ENCODE measurements at places on chromosomes 11 and 22.

DNA sequence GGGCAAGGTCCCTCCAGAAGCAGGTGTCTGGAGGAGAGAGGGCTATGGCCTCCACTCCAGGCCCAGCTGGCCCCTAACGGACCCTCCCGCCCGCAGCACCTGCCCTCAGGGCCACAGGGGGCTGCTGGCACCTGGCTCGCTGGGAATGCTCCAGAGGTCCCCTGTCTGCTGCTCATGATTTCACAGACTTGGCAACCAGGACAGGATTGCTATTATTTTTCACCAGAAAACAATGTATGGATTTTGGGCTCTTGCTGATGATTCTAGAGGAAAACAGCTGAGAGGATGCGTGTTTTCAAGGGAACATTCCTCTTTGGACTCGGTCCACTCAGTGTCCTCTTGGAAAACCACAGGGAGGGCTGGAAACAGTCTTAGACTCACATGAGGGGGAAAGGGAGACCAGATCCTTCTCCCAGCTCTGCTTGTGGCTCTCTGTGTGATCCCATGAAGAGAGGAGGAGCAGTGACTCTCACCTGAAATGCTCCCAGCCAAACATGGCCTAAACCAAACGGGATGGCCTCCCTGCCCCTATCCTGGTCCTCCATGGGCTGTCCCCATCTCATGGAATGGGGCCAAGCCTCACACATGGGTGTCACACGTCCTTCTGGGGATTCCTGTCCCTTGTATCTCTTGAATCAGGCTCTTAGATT, 15.8 kb downstream of the MYEOV start:
- no peak for DNase-seq

DNA sequence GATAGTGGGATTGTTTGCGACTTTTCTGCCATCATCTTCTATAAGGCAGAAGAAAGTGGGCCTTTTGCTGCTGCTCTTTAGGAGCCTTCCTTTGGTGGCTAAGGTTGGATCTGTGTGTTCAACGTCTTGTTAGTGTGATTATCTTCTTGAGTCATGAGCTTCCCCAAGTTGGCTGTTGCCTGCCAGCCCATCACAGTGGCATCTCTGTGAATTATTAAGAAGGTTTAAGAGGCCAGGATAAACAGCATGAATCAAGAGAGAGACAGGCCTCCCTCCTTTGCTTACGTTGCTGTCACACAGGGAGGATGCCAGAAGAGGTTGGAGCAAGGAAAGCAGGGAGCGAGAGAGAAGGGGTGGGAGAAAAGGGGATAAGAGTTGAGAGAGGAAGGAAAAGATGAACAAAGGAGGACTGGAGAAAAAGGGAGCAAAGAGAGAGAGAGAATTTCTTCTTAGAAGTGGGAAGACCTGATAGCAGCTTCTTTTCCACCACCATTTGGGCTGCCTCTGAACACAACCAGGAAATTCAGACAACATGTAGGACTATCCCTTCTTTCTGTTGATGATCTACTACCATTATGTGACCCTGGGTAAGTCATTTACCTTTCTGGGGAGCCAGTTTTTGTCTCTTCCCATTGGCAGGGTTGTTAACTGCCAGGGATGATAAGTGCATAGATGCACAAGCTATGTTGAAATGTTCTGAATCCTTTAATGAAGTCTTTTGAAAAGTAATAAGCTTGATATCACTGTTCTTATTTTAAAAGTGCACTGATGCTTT, 126.5 kb downstream of the NAV2 start:
- DNase-seq, result no peak

DNA sequence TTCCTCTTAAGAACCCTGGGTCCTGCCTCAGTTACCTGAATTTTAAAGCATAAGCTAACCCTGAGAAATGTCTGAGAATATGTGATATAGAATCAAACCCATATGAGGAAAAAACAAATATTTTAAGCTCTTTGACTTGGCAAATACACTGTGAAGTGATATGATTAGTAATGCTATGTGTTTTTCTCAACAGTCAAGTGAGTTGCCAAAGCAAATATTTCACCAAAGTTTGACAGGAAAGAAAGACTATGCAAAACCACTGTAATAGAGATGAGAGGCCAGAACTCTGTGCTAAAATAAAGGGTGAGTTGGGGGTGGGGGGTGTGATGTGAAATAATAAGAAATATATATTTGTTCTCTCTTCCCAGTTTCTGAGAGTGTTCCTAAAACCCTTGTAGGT, 613.5 kb upstream of the CCDC179 start:
- no peak for DNase-seq

GRCh38 chr11:2432171-2432621, 12.1 kb downstream of the TRPM5 start:
- no peak for DNase-seq

- DNase-seq, result no peak
Observed at GRCh38 chr22:47295982-47296381, 533.5 kb downstream of the TBC1D22A start.

DNA sequence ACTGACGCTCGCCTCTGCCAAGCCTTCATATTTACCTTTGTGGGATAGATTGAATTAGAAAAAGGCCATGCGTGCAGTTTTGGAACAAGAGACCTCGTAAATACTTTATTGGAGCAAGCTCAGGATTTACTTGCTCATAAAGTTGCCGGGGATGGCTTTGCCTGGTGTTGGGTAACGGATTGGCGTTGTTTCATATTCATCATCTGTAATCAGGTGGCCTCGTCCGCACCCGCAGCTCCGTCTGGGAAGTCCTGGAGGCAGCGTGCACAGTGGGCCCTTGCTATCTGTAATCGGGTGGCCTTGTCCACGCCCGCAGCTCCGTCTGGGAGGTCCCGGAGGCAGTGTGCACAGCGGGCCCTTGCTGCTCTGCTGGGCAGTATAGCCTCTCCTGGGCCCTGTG, 1209.3 kb downstream of the BRD1 start:
- DNase-seq, result no peak

GRCh38 chr11:64518928-64519327, 72.1 kb upstream of the SLC22A12 start:
- no peak for DNase-seq

DNA sequence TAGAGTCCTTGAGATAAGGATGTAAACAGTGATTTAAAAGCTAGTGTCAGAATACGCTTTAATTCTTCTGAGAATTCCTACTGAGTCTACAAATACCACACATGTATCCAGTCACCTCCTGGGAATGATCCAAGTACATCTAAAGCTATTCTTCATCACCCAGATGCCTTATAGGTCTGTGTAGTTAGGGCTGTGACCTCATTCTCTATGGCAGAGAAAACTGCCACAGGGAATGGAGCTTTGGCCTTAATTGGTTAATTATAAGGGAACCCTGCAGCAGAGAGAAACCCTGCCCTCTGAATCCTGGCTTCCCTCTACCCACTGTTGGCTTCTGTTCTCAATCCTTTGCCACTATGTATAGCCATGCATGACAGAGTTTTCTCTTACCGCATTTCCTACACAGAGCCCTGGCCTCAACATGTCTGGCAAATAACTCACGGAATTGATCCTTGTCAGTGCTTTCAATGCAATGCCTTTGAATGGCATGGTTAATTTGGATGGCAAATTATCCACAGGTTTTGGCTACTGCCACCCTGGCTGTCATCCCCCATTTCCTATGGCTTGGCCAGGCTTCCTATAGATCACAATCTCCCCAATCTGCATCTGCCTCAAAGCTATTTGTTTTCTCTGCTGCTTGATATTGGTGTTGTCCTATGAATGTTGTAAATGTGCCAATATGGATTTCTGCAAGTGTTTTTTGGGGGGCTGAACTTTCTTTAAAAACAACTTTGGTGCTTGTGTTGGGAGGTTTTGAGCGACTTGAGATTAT, 2.9 kb downstream of the DIXDC1 start:
- no peak for DNase-seq

GRCh38 chr22:19597399-19597735, 73.2 kb upstream of the CLDN5 start:
- no peak for DNase-seq

DNA sequence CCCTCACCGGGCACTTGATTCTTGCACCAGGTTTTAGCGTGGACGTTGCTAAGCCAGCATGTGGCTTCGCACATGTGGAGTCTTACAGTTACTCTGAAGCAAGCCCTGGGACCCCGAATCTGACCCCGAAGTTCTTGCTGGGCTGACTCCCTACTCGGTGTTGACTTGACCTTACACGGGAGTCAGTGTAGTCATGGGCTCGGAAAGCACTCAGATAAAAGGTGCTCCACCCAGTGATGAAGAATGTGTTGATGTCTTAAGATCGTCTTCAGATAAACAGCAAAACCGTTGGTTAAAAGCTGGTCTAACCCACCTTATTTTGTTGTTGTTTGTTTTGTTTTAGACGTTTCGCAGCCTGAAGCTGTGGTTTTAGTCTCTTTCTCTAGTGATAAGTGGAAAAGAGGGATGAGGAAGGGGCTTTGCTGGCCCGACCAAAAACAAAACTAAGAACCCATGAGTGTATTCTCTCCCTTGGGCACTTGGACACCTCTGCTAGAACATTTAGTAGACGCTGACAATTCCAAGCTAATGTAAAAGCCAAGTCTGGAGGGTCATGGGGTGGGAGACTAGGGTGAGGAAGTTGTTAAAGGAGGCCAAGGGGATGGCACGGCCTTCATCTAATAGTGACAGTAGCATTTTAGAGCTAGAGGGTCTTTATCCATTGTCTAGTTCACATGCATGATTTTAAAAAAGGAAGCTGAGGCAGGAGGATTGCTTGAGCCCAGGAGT, 69.9 kb downstream of the BCR start:
- no peak for DNase-seq

- no peak for DNase-seq
Observed at GRCh38 chr11:57546869-57547475, 9.6 kb downstream of the SMTNL1 start.

GRCh38 chr11:26783997-26784396, 62.1 kb upstream of the SLC5A12 start:
- DNase-seq, result no peak

Measured in glomerular endothelial cell (primary cell).